Bone marrow (tissue), 2 donors: ENCODE measurements at places on chromosomes 3 and 15.

DNA sequence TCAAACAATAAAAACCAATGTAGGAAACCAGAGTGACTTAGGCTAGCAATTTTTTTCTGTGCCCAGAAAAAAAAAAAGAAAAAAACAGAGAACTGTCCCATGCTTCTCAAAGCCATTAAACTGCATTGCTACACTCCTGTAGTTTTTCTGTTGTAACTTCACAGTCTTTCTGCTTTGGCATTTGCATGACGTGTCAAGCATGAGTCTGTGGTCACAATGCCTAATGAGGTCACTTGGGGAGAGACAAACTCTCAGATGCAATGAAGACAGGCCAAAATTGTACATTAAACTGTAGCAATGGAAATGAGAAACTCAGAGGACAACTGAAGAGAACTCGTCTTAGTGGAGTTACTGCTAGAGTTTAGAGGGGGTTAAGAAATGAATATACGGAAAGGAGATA is 30.8 kb downstream of the CCDC80 start:
- DNase-seq = no peak

DNA sequence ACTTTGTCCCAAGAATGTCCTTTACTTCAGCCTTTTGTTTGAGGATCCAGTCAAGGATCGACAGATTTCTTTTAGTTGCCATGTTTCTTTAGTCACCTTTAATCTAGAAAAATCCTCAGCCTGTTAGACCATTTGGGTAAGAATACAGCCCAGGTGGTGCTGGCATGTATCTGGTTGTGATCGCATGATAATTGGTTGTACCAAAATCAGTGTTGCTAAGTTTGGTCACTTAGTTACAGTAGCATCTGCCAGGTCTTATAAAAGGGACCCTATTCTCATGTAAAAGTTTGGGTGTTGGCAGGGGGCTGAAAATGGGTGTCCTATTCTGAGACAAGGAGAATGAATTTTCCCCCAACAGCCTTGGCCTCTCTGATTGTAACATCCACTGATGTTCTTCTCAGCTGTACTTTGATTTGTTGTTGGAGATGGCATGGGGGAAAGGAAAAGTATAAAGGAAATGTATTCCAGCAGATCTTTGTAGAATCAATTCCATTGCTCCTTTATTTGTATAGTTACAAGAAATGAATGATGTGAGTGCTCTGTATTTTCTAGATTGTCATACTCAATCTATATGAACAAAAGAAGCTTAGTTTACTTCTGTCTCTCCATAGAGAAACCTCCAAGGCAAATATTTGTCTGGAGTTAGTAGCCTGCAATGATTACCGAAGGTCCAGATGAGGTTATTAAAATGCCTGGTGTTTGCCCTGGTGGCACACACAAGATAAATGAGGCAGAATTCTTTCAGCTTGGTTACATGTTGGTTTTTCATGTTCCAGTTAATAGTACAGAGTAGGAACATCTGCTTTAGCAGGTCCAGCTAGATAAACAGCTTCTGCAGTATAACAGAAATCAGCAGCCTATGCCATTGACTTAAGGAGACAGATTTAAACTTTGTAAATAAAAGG is 65.7 kb downstream of the CMTM8 start:
- no peak for DNase-seq

- DNase-seq = peak; percentile 93
Measured at GRCh38 chr15:101499863-101500713, 10.6 kb upstream of the PCSK6 start.

DNA sequence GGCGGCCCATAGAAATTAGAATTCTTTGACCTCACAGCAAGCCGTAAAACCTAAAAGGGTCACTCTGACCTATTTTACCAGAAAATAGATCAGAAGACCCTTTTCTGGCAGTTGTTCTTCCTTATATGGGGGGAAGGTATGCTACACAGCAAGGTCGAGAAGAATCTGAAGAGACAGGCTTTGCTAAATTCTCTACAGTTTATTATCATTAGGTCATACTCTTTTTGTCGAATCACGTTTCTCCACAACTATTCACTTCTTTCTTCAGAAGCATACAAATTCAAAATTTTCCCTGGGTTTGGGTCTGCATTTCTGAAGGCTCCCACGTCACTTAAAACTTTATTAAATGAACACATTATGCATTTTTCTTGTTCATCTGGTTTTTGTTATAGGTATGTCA is 229.5 kb upstream of the GRM7 start:
- DNase-seq = no peak

DNA sequence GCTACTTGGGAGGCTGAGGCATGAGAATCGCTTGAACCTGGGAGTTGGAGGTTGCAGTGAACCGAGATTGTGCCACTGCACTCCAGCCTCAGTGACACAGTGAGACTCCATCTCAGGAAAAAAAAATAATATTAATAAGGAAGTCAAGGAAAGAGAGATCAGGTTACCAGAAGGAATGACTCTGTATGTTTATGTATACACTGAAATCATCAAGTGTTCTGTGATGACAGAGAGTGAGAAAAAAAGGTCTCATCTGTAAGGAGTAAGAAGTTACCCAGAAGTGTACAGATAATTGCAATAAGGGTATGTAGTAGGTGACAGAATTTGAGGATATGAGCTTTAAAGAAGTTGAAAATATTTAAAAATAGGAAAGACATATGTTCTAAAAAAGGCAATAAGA is 4.3 kb upstream of the CCDC50 start:
- DNase-seq = no peak

- no peak for DNase-seq
Measured at GRCh38 chr15:73346735-73347312, 21.9 kb downstream of the HCN4 start.

GRCh38 chr3:40615918-40616819 is 91.4 kb downstream of the ZNF621 start:
- DNase-seq = no peak

DNA sequence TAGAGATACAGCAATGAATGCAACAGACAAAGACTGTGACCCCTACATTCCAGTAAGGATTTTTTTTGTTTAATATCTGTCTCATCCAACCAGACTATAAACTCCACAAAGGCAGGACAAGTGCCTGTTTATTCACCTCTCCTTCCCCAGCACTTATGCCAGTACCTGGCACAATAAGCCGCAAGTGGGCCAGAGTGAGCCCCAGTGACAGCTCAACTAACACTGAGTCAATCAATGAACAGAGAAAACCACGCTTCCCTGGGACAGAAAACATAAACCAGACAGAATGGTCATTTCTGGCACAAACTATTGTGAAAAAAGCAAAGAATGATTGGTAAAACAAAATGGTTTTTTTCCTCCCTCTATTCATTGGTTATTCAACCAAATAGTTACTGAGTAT is 52.2 kb downstream of the RYK start:
- no peak for DNase-seq

DNA sequence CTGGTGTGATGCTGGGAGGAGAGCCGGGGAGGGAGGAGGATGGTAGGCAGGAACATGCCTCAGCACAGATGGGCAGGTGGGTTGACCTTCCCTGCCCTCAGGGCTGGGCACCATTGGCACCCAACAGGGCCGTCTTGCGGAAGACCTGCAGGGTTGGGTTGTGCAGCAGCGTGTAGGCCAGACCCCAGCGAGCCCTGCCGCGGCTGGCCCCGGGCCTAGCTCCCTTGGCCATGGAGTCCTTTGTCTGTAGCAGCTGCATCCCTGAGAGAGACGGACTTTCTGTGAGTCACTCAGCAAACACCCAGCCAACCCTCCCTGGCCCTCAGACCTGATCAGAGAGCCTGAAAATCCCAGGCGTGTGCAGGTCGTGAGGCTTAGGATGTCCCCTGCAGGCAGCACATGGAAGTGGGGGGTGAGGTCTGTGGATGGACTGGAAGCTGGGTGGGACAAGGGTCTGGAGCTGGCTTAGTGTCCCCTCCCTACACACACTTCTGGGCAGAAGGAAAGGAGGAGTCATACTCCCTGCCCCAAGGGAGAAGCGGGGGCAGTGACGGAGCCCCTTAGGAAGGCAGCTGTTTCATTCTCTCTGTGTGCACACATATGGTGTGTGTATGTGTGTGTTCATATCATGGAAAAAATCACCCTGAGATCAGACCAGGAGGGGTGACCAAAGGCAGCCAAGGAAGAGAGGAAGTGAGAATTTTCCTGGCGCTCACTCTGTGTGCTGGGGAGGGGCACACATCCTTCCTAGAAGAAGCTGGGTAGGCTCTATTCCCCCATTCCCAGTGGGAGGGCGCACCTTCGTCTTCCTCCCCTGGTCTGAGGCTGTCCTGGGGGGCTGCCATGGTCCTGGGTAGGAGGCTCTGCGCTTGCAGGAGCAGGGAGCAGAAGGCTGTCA is 6.7 kb downstream of the ISLR start:
- no peak for DNase-seq

- DNase-seq = no peak
Measured at GRCh38 chr3:177449360-177450006, 252.2 kb upstream of the TBL1XR1 start.

- peak; percentile 33 for DNase-seq
Measured at GRCh38 chr3:15815696-15816095, 17.9 kb upstream of the ANKRD28 start.

DNA sequence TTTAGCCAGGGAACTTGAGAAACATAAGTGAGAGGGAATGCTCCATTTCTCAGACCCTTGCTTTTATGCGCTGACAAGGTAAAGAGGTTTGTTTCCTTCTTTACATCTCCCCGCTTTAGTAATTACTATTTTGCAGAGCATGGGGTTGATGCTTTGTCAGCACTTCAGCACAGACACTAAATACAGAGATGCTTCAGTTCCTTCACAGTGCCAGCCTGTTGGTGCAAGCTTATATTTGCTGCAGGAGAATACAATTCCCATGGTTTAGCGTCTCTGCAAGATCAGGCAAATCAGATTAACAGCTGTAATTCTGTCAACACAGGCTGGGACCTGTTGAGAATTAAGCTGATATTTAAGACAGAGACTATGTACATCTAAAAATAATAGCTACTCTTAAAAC is 2.9 kb downstream of the FMN1 start:
- no peak for DNase-seq

- DNase-seq = no peak
Measured at GRCh38 chr3:189122526-189123205, 49.1 kb upstream of the TPRG1 start.

DNA sequence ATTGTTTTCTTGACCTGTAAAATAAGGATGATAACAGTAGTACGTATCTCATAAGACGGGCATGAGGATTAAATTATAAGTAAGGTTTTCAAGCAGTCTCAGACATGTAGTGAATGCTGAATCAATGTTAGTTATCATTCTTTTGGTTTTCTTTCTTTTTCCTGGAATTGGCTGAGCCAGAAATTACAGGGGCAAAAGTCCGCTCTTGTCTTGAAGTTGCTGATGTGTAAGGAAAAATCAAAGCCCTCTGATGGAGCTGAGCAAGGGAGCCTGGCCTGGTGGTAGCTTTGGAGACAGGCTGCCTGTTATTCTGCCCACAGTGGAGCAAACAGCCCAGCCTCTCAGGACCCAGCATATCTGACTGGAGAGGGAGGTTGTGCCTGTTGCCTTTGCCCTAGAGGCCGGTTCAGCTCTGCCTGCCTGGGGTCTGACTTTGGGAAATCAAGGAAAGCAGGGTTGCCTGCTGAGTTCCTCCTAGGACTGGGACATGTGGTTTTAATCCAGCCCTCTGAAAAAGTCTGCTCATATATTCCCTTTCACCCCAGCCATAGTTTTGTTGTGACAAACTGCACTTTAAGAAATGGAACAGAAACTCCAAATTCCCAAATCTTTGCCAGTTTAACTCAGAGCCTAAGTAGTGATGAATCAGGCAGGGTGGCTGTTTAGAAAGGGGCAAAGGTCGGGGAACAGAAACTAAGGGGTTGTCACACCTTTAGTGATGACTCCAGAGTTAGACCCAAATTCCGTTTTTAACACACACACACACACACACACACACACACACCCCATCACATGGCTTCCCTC is 40.1 kb downstream of the GASK1A start:
- no peak for DNase-seq

GRCh38 chr3:66803206-66803605 is 194.9 kb upstream of the KBTBD8 start:
- no peak for DNase-seq

- DNase-seq = no peak
Measured at GRCh38 chr3:14991151-14991742, 43.9 kb downstream of the NR2C2 start.

DNA sequence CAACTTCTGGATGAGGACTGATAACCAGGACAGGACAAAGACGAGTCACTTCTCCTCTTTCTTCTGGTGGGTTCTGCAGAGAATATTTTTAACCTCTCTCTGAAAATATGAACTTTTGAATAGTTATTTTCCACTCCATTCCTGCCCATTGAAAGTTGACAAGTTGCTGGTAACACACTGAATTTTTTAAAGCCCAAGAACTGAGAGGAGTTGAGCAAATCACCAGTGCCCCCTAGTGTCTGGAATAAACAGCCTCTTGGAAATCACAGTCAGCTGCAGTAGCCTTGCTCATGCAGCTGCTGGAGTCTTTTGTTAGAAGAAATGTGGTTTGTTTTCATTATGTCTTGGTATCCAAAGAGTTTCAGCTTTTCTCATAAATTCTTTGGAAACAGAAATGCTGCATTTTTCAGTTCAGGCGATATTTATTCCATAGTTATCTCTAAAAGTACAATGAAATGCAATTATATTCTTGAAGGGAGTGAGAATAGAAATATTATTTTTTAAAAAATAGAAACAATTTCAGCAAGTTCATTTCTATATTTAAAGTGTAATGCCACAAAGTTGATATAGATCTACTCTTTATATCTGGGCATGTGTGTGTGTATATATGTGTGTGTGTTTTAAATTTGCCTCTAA is 741.0 kb upstream of the CBLB start:
- peak; percentile 73 for DNase-seq

DNA sequence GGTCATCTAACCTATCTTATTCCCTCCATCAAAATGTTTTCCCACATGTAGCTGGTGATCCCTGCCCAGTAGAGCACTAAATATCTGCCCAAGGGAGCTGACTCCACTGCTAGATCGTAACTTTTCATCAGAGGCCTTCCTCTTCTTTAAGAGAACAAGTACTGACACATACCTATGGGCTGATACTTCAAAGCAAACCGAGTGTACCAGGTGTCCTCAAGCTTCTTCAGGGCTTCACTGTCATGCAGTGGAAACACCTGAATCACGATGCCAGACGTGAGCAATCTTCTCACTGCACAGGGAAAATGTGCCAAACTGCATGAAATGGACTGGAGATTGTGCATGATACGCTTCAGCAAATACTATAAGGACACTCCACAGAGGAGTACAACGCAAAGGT is 41.6 kb downstream of the ANO10 start:
- DNase-seq = no peak

GRCh38 chr15:38093931-38094330 is 158.7 kb upstream of the SPRED1 start:
- DNase-seq = no peak

DNA sequence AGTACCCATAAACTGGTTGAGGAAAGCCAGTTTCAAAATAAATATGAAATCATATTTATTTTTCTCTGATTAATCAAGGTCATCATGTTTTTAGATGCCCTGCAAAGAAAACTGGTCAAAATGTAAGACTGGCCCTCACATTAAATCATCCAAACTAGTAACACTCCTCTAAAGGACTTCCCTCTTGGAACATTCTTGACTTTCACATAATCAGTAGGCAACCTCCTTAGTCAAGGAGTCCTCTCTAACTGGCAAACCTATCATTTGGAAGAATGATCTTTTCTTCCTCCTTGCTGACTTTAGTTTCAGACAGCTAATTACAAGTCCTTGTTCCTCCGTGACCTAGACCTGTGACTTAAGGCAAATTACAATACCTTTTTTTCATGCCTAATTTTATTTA is 82.5 kb upstream of the DCBLD2 start:
- no peak for DNase-seq

GRCh38 chr3:63768386-63768785 is 50.7 kb upstream of the C3orf49 start:
- no peak for DNase-seq
